CD4-positive, CD25-positive, alpha-beta regulatory T cell (primary cell): ENCODE measurements at places on chromosomes 5 and 9.

DNA sequence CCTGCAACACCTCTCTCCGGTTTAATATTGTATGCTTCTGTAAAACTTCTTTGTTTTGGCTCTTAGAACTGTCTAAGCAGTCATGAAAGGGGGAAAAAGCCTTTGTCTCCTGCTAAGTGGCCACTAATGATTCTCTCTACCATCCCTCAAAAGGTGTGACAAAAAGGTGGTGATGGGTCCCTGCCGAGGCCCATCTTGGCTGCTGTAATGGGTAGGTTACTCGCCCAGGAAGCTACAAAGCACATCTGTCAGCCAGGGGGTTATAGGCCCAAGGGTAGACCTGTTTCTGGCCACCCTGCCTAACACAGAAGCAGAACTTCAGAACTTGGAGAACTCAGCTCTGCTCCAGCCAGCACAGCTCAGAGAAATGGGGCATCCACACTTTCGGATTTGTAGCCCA lies 1.6 kb downstream of the FAM219A start:
- no peak for DNase-seq

GRCh38 chr5:39461007-39461682 lies 36.4 kb upstream of the DAB2 start:
- no peak for DNase-seq

- DNase-seq: no peak
Observed at GRCh38 chr9:78371981-78372380, 75.1 kb downstream of the PSAT1 start.

GRCh38 chr9:37327553-37327952 lies 94.9 kb upstream of the GRHPR start:
- DNase-seq: no peak

DNA sequence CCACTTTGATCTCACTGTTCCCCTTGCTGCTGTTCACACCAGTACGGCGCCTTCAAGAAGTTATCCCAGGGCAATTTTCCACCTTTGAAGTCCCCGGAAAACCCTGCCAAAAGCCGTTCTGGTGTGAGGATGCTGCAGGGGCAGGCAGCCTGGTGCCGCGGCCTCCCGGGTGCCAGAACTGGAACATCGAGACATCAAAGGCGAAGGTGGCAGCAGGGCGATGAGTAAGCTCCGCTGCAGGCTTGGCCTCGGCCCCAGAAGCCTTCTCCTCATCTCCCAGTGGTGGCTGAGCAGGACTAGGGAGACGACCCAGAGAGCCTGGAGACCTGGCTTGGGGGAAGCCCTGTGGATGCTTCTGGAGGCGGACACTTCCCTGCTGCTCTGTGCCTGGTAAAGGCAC lies 115.3 kb upstream of the MSX2 start:
- DNase-seq: no peak
